ENCODE measurements at places on chromosomes 12 and 14.

DNA sequence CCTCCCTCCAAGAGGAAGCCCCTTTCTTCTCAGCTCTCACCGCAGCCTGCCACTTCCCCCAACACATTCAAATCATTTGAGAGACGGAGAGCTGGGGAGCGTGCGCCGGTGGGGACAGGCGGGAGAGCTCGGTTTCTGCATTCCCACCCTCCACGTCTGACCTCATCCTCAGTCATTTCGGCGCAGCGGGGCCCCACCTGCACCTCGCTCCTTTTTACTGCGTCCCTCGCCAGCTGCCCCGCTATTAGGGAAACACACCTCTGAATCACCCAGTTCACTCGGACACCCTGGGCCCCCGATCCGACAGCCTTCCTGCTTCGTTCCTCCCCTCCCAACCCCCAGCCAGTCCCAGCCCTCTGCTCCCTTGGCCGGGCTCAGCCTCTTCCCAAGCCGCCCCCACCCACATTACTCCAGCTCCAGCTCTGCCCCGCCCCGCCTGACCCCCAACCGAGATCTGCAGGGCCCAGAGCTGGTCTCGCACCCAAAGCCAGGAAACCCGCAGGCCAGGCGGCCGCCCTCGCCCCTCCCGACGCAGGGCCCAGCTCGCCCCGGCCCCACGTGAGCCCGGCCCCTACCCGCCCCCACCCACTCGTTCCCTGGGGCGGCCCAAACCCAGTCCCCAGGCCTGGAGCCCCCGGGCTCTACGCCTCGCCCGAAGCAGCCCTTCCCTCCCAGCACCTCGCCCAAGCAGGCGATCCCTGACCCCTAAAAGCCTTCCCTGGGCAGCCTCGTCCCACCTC lies 783 bp downstream of the CORO1C start:
- DNase-seq = peak; percentile 91

DNA sequence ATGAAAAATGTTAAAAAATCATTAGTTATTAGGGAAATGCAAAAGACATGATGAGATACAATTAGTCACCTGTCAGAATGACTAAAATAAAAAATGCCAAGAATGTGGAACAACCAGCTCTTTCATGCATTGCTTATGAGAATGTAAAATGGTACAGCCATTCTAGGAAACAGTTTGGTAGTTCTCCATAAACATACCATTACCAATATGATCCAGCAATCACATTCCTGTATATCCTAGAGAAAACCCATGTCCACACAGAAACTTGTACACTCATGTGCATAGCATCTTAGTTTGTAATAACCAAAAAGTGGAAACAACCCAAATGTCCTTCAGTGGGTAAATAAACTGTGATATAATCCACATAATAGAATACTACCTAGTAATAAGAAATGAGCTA lies 245.7 kb downstream of the FUT8 start:
- DNase-seq = no peak

GRCh38 chr12:56521209-56521589 lies 421 bp upstream of the RBMS2 start:
- no peak for DNase-seq

GRCh38 chr12:4152145-4152795 lies 121.3 kb upstream of the CCND2 start:
- DNase-seq = no peak

GRCh38 chr14:36047912-36048311 lies 128.6 kb downstream of the PTCSC3 start:
- DNase-seq = no peak

GRCh38 chr12:94637390-94638113 lies 12.8 kb downstream of the TMCC3 start:
- no peak for DNase-seq

DNA sequence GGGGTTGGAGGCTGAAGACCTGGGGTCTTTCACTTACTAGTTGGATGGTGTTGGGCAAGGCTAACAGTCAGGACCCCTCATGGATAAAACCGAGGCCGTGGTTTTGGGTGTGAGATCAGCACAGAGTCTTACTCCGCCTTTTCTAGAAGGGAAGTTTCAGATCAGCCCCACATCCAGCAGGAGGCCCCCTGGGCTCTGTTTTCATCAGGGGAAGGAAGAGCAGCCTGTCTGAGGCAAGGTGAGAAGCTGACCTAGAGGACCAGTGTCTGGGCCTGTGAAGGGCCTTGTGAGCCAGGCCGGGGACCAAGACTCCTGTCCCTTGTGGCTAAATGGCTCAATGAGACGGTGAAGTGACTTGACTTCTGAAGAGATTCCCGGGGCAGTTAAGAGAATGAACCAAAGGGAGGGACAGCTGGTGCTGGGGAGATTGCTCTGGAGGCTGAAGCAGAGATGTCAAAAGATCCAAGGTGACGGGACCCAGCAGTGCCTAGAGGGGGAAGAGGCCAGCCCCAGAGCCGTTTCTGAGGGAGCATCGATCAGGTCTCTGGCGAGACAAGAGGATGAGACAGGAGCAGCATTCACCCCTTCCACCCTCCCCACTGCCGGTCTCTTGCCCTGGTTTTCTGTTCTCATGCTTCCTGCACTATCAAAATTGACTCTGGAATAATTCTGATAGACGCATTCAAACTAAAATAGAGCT lies 40.1 kb upstream of the TSPAN9 start:
- no peak for DNase-seq

DNA sequence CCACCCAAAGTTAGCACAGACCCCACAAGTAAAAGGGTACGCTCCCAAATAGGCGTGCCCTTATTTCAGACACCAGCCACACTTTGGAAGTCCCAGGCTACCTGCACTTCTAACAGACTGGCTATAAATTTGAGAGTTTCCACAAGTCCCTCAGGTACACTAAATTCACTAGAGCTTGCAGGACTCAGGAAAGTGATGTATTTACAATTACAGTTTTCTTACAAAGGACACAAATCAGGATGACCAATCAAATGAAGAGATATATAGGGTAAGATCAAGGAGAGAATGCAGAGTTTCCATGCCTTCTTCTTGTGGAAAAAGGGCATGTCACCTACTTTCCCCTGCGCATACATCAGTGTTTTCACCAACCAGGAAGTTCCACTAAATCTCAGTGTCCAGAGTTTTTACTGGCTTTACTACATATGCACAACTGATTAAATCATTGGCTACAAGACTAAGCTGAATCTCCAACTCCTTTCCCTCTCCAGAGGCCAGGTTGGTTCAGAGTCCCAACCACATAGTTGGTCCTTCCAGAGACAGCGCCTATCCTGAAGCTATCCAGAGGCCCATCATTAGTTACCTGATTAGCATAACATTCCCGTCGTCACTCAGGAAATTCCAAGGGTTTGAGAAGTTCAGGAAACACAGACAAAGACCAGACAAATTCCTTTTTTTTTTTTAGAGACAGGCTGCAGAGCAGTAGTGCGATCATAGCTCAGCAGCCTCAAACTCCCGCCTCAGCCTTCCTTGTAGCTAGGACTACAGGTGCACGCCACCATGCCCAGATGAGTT lies 84.2 kb downstream of the DENND5B start:
- DNase-seq = no peak

DNA sequence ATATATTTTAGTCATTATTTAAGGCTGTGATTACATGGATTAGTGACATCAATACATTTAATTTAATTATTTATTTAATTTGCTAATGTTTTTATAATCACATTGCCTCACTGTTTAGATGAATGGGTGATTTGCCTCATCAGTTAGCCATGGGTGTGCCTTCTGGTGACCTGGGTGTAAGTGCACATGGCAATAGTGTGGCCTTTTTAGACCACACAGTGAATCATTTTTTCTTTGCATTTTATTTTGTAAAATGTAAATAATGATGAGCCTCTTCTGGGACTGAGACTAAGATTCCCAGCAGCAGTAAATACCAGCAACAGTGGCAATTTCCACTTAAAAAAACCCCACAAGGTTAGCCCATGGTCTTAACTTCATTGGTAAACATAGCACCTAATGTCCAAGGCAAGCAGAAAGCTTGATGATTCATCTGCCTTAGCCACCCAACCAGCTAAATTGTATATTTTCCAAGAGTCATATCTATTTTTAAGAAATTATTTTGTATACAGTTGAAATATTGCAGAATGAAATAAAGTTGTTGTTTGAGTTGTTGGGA lies 235.9 kb upstream of the NOVA1 start:
- no peak for DNase-seq

DNA sequence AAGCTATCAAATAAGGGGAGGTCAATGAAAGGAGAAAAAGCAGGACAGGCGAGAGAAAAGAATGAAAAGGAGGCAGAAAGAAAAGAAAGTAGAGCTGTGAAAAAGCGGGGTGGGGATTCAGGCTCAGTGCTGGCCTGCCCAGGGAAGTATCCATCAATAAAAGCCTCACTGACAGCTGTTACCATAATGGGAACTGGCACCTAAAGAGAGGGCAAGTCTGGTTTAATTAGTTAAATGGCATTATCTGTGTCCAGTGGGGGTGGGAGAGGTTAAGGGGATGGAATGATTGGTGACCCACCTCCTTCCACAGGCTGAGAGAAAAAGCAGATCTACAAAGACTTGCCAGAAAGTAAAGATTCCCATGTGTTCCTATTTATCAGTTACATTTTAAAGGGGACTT lies 7.4 kb downstream of the SALL2 start:
- no peak for DNase-seq

DNA sequence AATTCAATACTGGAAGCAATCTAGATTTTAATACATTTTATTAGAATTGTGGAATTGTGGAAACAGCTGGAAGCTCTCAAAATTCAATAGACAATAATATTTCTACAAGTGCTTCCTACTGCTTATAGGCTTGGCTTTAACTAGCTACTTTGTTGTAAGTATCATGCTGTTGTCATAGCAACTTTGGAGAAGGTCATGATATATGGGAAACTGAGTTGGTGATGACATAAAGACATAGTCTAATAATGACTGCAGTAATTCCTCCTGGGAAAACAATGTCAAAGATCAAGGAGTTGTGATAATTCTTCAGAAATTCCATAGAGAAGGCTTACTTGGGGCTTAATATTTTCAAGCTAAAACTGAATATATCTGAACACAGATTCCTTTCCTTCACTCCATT lies 266.6 kb downstream of the KIF21A start:
- DNase-seq = no peak

DNA sequence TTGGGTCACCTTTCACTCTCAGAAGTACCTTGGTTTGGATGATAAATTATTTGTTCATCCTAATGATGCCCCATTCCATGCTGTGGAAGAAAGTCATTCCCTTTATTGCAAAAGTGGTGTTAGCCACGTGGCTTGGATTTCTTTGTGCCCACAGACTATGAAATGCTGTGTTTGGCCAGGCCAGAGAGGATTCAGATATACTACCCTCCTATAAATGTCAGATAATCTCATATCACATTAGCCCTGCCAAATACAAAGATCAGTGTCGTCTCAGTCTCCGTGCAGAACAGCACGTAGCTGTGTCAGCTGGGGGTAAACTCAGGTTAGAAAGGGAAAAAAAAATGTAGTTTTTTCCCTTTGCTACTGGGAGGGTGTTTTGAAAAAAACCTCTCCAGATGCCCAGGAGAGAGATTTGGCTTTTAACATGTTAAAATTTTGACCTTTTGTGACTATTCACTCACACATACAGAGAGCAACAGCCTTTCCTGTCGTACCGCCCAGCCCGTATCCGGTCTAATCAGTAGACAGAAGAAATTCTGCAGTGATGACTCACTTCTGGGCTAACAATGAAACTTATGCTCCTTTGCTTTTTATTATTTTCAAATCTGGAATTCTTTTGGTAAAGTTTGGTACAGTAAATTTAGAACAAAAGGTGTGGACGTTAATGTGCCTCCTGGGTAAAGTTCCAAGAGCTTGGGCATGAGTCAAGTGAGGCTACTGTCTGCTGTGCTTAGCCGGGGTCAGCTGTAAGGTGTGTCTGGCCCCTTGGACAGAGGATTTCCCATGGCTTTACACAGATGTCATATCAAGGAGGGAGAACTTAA lies 8.5 kb upstream of the PTPRB start:
- peak; percentile 89 for DNase-seq

GRCh38 chr14:29458547-29458946 lies 469.1 kb downstream of the PRKD1 start:
- DNase-seq = no peak
